Kidney epithelial cell (primary cell): ENCODE measurements at places on chromosomes 6 and 20. TPM values are rescaled to one million over a fixed set of nuclear protein-coding genes. Genes with fewer than 3 reads are reported as not detected.

Gene SNAP25
- total RNA-seq: 0.62 and 1.0 TPM in 2 replicates

Gene GSTA3
- total RNA-seq: not detected in 2 replicates

Gene IRAK1BP1
- total RNA-seq: 2.6 and 4.5 TPM in 2 replicates

Gene GRM1
- total RNA-seq: under 0.01 TPM in 1 of 2 replicates, not detected in the other

Gene BPIFB2
- not detected in 2 replicates for total RNA-seq

Gene SAMD5
- 4.9 and 6.1 TPM in 2 replicates for total RNA-seq

Gene SPTLC3
- total RNA-seq: 0.89 and 1.2 TPM in 2 replicates

Gene TSBP1
- total RNA-seq: not detected in 2 replicates

Gene SLC22A2
- 0.04 TPM in 1 of 2 replicates, not detected in the other for total RNA-seq
